ENCODE measurements at places on chromosomes 6 and 20.

DNA sequence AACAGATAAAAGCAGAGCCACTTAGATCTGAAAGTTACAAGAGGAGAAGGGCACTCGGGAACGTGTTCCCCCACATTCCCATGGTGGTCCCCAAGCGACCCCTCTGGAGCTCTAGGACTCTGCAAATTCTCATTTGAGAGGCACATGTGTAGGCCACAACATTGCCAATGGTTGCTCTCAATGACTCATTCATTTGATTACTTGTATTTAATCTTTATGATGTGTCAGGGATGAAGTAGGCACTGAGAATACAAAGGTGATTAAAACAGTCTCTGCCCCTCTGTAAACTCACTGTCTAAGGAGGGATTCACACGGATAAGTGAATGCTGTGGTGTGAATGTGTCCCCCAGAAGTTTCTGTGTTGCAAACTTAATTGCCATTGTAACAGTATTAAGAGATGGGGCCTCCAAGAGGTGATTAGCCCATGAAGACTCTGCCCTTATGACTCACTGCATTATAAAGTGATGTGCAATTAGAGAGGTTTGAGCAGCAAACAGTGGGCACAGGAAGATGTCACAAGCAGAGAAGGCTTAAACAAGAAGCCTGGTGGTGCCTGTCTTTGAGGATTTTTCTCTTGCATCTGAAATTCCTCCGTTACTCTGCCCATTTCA lies 34.0 kb upstream of the TRAM2 start:
- DNase-seq = no peak

- DNase-seq = no peak
These were observed 45.9 kb downstream of the RIPOR3 start for GRCh38 chr20:50645253-50646068.

- no peak for DNase-seq
These were observed 97.8 kb upstream of the CARMIL1 start for GRCh38 chr6:25181350-25181724.

DNA sequence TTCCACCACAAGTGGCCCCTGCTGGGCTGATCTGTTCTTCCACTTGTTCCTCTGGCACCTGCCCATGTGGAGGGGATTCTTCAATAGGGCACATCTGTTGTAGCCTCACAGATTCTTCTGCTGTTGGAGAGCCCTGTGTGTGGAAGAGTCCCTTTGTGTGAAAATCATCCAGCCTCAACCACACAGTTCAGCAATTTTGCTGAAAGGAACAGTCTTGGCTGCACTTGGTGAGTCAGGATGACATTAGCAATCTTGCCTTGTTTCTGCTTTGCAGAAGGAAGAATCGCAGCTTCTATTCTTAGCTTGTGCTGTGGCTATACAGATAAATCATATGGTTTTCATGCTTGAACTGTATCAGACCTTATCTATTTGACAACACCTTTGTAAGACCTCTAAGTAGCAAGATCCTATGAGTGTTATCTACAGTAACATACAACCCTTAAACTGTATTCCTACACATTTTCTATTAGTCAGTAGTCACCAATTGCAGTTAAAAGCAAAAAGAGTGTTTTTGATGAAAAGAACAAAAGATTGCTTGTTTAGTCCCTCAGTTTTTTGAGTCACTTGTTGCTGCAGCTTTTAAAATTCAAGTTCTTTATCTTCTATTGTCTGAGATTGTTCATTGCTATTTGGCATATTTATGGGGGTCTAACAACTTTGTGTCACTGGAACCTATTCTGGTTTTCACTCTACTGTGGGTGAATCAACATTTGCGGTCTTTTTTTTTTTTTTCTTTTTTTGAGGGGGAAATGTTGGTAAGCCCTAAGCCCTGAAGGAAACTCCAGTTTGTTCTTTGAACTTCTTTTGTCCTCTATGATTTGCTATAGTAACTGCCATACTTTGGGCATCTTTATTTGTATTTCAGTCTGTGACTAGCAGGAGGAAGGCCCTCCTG lies 231.6 kb downstream of the TFAP2B start:
- no peak for DNase-seq

- DNase-seq = no peak
These were observed 134.0 kb upstream of the MARCKS start for GRCh38 chr6:113723182-113723581.

- no peak for DNase-seq
These were observed 13.2 kb upstream of the CST4 start for GRCh38 chr20:23702021-23702420.

DNA sequence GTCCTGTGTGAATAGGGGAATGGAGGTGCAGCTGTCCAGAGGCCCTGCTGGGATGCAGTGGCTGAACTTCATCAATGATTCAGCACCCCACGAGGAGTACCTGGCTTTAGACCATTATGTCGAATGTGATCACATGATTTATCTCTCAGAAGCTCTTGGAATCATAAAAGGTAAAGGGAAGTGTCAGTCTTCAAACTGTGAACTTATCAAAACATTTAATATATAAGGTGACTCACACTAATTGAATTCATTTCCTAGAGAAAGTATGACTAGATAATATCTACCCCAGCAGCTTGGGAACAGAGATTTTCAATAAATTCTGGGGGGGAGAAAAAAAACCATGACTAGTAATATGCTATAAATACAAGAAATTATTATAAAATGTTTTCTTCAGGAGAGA lies 29.5 kb downstream of the ALDH8A1 start:
- no peak for DNase-seq

GRCh38 chr20:6418732-6419131 lies 295.9 kb upstream of the FERMT1 start:
- no peak for DNase-seq

DNA sequence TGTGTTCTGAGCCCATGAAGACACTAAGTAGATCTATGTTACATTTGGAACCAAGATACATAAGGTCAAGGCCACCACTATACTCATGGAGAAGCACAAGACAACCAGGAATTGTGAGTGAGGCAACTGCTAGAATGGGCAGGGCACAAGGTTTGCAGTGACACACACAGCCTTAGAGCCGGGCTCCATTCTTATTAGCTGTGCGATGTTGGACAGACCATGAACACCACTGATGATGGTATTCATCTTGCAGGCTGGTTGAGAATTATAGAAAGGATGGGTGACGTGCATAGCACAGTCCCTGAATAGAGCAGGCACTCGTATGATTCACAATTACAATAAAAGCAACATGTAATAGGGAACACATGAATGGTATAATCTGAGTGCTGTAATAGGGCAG lies 172.4 kb downstream of the GJA10 start:
- no peak for DNase-seq

DNA sequence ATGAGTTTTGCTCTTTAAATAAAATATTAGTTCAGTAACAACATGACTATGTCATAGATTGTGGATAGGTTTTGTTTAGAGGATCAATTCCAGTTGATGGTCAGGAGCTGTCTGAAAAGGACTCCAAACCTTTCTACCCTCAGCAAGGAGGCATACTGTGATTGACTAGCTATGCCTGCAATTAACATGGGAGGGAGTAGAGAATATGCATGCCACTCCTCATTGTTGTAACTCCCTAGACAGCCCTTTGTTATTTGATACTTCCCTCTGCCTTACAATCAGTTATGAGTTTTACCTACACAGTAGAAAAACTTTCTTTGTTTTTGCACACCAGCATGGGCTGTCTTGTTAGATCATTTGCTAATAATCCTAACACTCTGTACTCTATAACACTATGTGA lies 1418.5 kb downstream of the KHDRBS2 start:
- DNase-seq = no peak

- no peak for DNase-seq
These were observed 285.5 kb downstream of the HACE1 start for GRCh38 chr6:104574135-104574750.

DNA sequence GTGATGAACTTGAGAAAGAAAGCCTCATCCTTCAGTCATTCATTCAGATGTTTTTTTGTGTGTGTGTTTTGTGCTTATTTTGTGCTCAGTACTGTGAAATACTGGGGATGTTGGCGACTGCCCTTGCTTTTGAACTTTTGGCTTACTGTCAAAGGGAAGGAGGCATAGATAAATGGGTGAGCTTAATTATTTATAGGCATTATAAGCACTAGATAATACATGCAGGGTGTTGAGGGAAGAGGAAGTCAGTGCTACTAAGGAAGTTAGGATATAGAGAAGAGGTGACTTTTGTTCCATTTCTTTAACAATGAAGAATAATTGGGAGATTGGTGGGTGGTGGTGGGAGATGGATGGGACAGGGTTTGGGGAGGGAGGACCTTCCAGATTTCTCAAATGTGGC lies 23.6 kb downstream of the XRN2 start:
- DNase-seq = no peak

- no peak for DNase-seq
These were observed 3.4 kb downstream of the PCK1 start for GRCh38 chr20:57564180-57564802.

- no peak for DNase-seq
These were observed 3.9 kb downstream of the TXLNB start for GRCh38 chr6:139287868-139288267.

GRCh38 chr6:109095036-109095834 lies at the start of gene CEP57L1:
Gene CEP57L1 (plus strand): TSS chr6:109095507. CDS start chr6:109145222, 49,715 bp downstream.
- peak; percentile 98 for DNase-seq

- DNase-seq = no peak
These were observed 58.1 kb downstream of the C6orf58 start for GRCh38 chr6:127635091-127635490.

DNA sequence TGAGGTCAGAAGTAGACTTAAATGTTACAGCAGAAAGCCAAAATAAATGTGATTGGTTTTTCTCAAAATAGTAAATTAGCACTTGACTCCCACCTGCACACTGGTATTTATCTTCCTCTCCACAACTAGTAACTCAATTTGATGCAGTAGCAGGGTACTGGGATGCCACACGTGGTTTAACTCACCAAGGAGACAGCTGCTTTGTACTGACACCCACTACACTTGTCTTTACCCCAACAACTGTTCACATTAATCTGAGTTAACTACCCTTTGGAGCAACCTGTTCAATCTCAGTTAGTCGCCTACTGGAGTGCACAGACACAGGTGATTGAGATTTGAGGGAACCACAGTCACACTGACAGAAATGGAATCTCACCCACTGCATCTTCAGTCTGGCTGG lies 242.1 kb downstream of the PRKN start:
- no peak for DNase-seq

- DNase-seq = peak; percentile 49
These were observed 6.7 kb upstream of the CDKN1A start for GRCh38 chr6:36671687-36672375.

GRCh38 chr6:36677059-36677749 lies 1.3 kb upstream of the CDKN1A start:
- peak; percentile 59 for DNase-seq

- no peak for DNase-seq
These were observed 93.4 kb upstream of the NHSL1 start for GRCh38 chr6:138592749-138593123.

DNA sequence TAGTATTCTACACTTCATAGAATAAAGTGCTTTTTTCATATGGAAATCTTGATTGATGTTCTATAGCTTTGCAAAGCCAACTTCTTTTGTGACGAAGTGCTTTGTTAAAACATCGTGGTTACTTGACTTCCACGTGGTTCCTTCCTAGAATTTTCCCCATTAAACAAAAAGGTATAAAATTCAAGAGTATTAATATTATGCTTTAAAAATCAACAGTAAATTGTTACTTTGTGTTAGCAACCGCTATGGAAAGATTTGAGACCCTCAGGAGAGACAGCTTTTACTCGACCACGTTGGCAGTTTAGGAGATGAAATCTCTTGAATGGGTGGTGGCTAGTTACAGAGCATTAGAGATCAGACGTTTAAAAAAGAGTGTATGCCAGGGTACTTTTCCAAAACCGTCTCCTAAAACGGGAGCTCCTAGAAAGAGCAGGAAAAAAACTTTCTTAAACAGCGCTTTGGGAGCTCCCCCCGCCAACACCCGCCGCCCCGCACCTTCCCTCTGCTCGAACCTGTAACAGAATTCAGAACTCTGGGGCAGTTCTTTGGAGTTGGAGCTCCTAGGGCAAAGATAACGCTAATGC lies 920 bp downstream of the GJA1 start:
- DNase-seq = no peak

- no peak for DNase-seq
These were observed 70.0 kb downstream of the FAM50B start for GRCh38 chr6:3919130-3919628.

DNA sequence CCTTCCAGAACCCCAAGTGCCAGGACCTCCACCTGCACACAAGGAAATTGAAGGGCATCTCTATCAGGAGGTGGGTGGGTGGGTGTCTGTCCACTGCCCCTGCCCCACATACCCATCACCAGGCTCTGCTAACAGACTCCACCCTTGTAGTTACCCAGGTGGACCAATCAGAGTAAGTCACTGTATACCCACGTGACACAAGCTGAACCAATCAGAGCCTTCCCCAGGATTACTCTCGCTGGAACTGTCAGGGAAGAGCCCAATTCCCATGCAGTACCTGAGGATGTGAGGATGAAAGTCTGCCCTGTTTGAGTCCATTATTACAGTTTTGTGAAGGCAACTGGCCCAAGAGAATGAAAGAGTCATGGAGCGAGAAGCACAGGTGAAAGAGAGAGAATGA lies 4.2 kb downstream of the OCSTAMP start:
- DNase-seq = no peak

- no peak for DNase-seq
These were observed 1.9 kb downstream of the PNRC1 start for GRCh38 chr6:89082486-89082891.

- no peak for DNase-seq
These were observed 11.2 kb upstream of the MMP24 start for GRCh38 chr20:35215066-35215956.

- no peak for DNase-seq
These were observed 373.4 kb upstream of the SYNCRIP start for GRCh38 chr6:86016077-86016476.

- no peak for DNase-seq
These were observed 528.2 kb upstream of the MARCKS start for GRCh38 chr6:113328886-113329381.

- no peak for DNase-seq
These were observed 117.4 kb downstream of the BTBD9 start for GRCh38 chr6:38522322-38522721.

DNA sequence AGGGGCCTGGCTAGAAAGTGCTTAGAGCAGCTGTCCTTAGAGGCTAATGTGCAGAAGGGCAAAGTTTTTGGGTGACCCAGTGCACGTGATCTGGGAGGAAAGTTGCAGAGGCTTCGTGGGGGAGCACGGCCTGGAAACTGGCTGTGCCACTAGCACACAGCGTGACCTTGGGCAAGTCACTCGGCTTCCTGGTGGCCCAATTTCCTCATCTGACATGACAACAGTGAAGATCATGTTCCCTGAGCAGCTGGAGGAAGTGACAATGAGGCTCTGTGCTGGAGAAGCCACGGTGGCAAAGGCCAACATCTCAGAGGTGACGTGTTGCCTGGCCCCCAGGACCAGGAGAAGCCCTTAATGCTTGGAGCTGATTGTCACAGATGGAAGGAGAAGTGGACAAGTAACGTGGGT lies 99.5 kb downstream of the FOXC1 start:
- DNase-seq = no peak

GRCh38 chr20:32761831-32762753 lies at the start of gene DNMT3B:
Gene DNMT3B (plus strand): TSS chr20:32762385. CDS start chr20:32780324, 17,939 bp downstream.
- peak; percentile 91 for DNase-seq

GRCh38 chr6:138235693-138236092 lies 17.4 kb upstream of the PBOV1 start:
- DNase-seq = no peak

GRCh38 chr6:23181356-23182110 lies 612.2 kb downstream of the HDGFL1 start:
- DNase-seq = no peak
